ENCODE measurements at places on chromosomes 2 and 18. TPM values are rescaled to one million over a fixed set of nuclear protein-coding genes. Genes with fewer than 3 reads are reported as not detected.

The EMILIN1 gene
- 3.4 TPM for polyA plus RNA-seq

The GAL3ST2 gene
- polyA plus RNA-seq = 0.03 TPM

The NEU4 gene
- 17.5 TPM for polyA plus RNA-seq

The TRIM43 gene
- not detected for polyA plus RNA-seq

The IRS1 gene
- polyA plus RNA-seq = 7.4 TPM

The SETBP1 gene
- 5.8 TPM for polyA plus RNA-seq

The CROCC2 gene
- polyA plus RNA-seq = 0.13 TPM

The IL18RAP gene
- 0.63 TPM for polyA plus RNA-seq

The SAG gene
- polyA plus RNA-seq = not detected

The NT5C1B gene
- polyA plus RNA-seq = 0.02 TPM

The FBLN7 gene
- 2.4 TPM for polyA plus RNA-seq

The IL1RL1 gene
- polyA plus RNA-seq = 1.3 TPM

The MLPH gene
- polyA plus RNA-seq = 25.9 TPM

The POTEJ gene
- not detected for polyA plus RNA-seq

- no peaks in the 10 kb centered on the region for H3K36me3 ChIP-seq
- H3K27me3 ChIP-seq = no peaks in the 10 kb centered on the region
- no peak for DNase-seq
Observed at GRCh38 chr18:1438458-1438910, 533.8 kb downstream of the ADCYAP1 start.

- H3K4me3 ChIP-seq = no peak overlapping the region
- no peak overlapping the region for H3K27ac ChIP-seq
- peaks cover 3% of the 10 kb centered on the region for H3K27me3 ChIP-seq
- DNase-seq = no peak
- H3K4me1 ChIP-seq = no peaks in the 10 kb centered on the region
Observed at GRCh38 chr2:234411793-234412192, 85.1 kb downstream of the ARL4C start.

DNA sequence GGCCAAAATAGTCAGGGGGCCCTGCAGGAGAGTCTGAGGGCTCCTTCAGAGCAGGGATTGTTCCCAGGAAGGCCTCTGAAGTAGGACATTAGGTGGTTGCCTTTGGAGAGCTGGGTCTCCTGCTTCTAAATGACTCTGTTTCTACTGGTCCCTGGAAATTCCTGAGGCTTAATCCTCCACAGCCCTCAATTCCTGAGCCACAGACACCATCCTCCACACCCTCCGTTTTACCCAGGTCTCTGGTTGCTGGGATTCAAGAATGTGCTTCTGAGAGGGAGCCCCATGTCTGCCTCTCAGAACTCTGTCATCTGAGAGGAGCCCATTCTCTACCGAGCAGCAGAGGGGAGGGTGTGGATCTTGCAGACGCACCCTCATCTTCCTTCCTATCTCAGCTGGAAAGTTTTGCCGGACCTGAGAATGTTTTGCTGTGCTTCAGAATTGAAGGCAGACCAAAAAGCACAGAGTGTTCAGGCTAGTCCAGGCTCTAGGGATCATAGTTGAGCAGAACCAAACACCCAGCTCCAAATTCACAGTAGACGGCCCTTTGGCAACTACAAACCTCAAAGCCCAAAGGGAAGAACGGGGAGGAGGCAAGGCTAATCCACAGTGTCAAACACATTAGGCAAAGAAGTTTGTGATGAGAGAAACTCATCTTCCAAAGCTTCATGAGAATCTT, 8.1 kb downstream of the VIT start:
- no peaks in the 10 kb centered on the region for H3K36me3 ChIP-seq
- no peak for DNase-seq
- H3K27me3 ChIP-seq = no peaks in the 10 kb centered on the region
- no peaks in the 10 kb centered on the region for H3K4me1 ChIP-seq
- no peak overlapping the region for H3K27ac ChIP-seq

GRCh38 chr2:193966590-193966989, 1690.4 kb upstream of the SLC39A10 start:
- H3K4me3 ChIP-seq = no peak overlapping the region
- no peaks in the 10 kb centered on the region for H3K27me3 ChIP-seq
- no peaks in the 10 kb centered on the region for H3K4me1 ChIP-seq
- no peaks in the 10 kb centered on the region for H3K36me3 ChIP-seq
- no peak for DNase-seq

GRCh38 chr18:58992301-58993231, 127.9 kb downstream of the ZNF532 start:
- no peaks in the 10 kb centered on the region for H3K27me3 ChIP-seq
- H3K4me3 ChIP-seq = no peak overlapping the region
- no peaks in the 10 kb centered on the region for H3K4me1 ChIP-seq
- no peaks in the 10 kb centered on the region for H3K36me3 ChIP-seq
- H3K27ac ChIP-seq = peak overlapping the region; percentile 8
- no peak for DNase-seq

GRCh38 chr2:217261452-217261851, 401.6 kb upstream of the TNP1 start:
- H3K4me3 ChIP-seq = no peak overlapping the region
- H3K36me3 ChIP-seq = no peaks in the 10 kb centered on the region
- DNase-seq = no peak
- H3K27me3 ChIP-seq = no peaks in the 10 kb centered on the region
- no peak overlapping the region for H3K27ac ChIP-seq
- H3K4me1 ChIP-seq = no peaks in the 10 kb centered on the region

DNA sequence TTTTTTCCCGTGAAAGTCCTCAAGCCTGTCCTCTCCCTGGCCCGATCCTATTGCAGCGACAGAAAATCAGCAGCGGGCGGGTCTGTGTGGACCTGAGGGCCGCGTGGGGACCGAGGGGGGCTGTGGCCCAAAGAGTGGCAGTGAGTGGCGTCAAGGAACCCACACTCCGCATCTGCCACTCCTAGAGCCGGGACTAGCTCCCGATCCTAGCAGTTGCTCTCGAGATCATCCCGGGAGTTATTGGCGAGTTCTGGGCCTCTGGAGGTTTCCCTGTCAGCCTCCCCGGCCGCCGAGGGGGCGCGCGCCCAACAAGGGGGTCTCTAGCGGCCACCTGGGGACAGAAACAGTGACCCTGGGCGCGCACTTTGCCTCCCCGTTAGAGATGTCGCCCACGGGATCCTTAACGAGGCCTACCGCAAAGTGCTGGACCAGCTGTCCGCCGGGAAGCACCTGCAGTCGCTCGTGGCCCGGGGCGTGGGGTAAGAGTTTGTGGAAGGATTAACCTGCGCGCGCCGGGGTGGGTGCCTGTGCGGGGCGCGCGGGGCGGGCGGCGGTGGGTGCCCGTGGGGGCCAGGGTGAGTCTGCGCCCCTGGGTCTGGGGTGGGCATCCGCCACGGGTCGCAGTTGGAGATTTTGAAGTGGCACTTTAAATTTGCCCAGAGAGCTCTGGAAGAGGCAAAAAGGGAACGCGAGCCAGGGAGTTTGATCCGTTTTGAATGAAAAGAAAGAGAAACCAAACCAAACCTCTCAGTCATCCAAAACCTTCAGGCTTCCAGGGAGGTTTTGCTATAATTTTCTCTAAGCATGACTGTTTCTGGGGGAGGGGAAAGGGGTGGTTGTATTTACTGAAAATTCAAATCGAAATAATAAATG, 3.5 kb downstream of the ADCYAP1 start:
- H3K4me1 ChIP-seq = peaks cover 16% of the 10 kb centered on the region
- H3K4me3 ChIP-seq = peak overlapping the region; percentile 51
- H3K36me3 ChIP-seq = no peaks in the 10 kb centered on the region
- H3K27ac ChIP-seq = no peak overlapping the region

- no peak overlapping the region for H3K27ac ChIP-seq
- H3K27me3 ChIP-seq = no peaks in the 10 kb centered on the region
- H3K36me3 ChIP-seq = no peaks in the 10 kb centered on the region
- no peak overlapping the region for H3K4me3 ChIP-seq
- DNase-seq = peak; percentile 58
- no peaks in the 10 kb centered on the region for H3K4me1 ChIP-seq
Observed at GRCh38 chr2:84293791-84294380, 165.2 kb downstream of the SUCLG1 start.

GRCh38 chr2:238963161-238963970, 115.5 kb downstream of the TWIST2 start:
- H3K27me3 ChIP-seq = no peaks in the 10 kb centered on the region
- H3K4me3 ChIP-seq = no peak overlapping the region
- no peaks in the 10 kb centered on the region for H3K4me1 ChIP-seq
- no peak for DNase-seq

GRCh38 chr2:232505856-232506255, 14.3 kb upstream of the PRSS56 start:
- H3K27ac ChIP-seq = no peak overlapping the region
- no peaks in the 10 kb centered on the region for H3K36me3 ChIP-seq
- H3K27me3 ChIP-seq = no peaks in the 10 kb centered on the region
- no peak overlapping the region for H3K4me3 ChIP-seq

GRCh38 chr2:156826341-156826933, 390.3 kb downstream of the GPD2 start:
- DNase-seq = no peak
- H3K27me3 ChIP-seq = no peaks in the 10 kb centered on the region
- no peak overlapping the region for H3K4me3 ChIP-seq
- no peak overlapping the region for H3K27ac ChIP-seq
- no peaks in the 10 kb centered on the region for H3K36me3 ChIP-seq

DNA sequence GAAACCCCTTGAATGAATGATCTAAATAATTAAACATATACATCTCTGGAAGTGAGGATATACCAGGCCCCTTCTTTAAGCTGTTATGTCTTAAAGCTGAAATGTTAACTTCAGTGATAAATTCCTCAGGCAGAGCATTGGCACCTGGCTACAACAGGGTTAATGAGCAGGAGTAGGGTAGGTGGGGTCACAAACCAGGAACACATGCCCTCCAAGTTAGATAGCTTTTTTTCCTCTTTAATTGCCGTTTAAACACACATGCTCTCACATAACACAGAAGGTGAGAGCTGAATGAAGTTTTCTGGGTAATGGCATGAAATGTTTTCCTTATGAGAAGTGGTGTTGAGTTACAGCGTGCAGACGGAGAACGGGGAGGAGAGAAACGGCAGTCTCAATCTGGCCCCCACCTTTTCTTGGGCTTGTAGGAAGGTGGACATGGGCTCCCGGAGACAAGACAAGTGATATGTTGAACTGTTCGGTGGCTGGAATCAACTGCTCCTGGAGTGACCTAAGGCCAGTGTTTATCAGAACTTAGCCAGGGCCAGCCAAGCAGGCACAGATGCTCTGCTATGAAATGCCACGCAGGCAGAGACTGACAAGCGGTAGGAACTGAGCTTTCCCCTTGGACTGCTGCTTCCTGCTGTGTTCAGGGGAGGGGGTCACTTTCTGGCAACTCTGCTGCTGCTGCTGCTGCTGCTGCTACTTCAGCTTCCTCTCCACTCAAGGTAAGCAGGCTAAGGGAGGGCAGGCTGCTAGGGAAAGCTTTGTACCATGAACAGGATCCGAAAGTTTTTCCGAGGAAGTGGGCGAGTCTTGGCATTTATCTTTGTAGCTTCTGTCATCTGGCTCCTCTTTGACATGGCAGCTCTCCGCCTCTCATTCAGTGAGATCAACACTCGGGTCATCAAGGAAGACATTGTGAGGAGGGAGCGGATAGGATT, at the start of gene GALNT5:
Gene GALNT5 (plus strand): TSS at position 394 of the 941 bp plus-strand sequence. CDS start 378 bp downstream, at position 772.
- H3K4me1 ChIP-seq = no peaks in the 10 kb centered on the region
- no peaks in the 10 kb centered on the region for H3K36me3 ChIP-seq
- no peak within 1 kb of the TSS for H3K27ac ChIP-seq
- no peak within 1 kb of the TSS for H3K4me3 ChIP-seq
- peaks cover 1% of the 10 kb centered on the region for H3K27me3 ChIP-seq
- peak; percentile 53 for DNase-seq

DNA sequence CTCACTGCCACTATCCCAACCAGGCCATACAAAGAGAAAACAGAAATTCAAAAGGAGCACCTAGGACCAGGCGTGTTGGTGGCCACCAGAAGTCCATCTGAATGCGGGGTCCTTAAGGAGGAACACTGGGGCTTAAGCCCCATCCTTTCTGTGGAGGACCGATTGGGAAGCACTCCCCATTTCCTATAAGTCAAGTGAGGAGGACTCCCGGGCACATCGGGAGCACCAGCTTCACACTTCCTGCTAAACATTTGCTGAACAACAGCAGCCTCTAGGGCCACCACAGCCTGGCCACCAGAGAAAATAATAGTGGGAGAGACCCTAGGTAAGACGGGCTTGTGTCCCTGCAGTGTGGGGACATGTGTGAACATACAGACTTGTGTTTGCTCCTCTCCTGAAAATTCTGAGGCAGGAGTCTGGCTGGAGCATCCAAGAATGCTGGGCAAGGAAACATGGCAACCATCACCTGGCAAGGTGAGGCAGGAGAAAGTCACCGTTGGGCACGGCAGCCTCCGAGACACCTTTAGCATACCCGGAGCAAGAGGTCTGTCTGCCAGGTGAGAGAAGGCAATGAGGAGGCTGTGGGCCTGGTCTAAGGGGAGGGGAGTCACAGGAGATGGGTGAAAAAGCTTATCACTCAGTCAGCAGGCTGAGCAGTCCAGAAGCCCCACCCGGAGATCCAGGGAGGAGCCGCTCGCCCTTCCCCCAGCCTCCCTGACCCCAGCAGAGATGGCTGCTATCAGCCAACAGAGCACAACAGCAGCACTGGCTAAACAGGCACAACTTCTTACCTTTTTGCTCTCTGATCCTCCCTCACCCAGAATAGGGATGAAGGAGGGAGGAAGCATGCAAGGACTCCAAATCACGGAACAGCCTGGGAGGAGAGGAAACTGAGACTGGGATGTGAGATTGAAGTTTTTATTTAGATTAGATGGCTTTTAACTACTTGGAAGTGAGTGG, 282.3 kb downstream of the EIPR1 start:
- H3K4me3 ChIP-seq = no peak overlapping the region
- H3K36me3 ChIP-seq = no peaks in the 10 kb centered on the region
- H3K27me3 ChIP-seq = no peaks in the 10 kb centered on the region
- H3K4me1 ChIP-seq = no peaks in the 10 kb centered on the region
- no peak overlapping the region for H3K27ac ChIP-seq

- H3K27me3 ChIP-seq = no peaks in the 10 kb centered on the region
- H3K27ac ChIP-seq = no peak overlapping the region
- no peaks in the 10 kb centered on the region for H3K4me1 ChIP-seq
- DNase-seq = peak; percentile 57
- peaks cover 3% of the 10 kb centered on the region for H3K36me3 ChIP-seq
Observed at GRCh38 chr2:168699844-168700417, 102.5 kb upstream of the NOSTRIN start.

DNA sequence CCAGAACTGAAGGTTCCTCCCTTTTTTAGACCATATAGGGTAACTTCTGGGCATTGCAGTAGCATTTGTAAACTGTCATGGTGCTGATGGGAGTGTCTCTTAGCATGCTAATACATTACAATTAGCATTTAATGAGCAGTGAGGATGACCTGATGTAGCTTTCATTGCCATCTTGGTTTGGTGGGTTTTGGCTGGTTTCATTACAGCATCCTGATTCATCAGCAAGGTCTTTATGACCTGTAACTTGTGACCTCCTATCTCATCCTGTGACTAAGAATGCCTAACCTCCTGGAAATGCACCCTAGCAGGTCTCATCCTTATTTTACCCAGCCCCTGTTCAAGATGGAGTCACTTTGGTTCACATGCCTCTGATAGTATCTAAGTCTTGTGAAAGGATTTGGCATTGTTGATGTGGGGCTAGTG, 159.0 kb downstream of the TMX3 start:
- no peaks in the 10 kb centered on the region for H3K36me3 ChIP-seq
- DNase-seq = no peak
- H3K4me3 ChIP-seq = no peak overlapping the region
- no peaks in the 10 kb centered on the region for H3K27me3 ChIP-seq

- no peak overlapping the region for H3K4me3 ChIP-seq
- H3K4me1 ChIP-seq = no peaks in the 10 kb centered on the region
- DNase-seq = no peak
- H3K27ac ChIP-seq = no peak overlapping the region
- H3K27me3 ChIP-seq = no peaks in the 10 kb centered on the region
Observed at GRCh38 chr2:204871231-204871953, 326.1 kb downstream of the PARD3B start.
